ENCODE measurements at places on chromosomes 6 and 20.
A peak's percentile ranks its signal among the peaks of the same experiment; 100 is the strongest.

DNA sequence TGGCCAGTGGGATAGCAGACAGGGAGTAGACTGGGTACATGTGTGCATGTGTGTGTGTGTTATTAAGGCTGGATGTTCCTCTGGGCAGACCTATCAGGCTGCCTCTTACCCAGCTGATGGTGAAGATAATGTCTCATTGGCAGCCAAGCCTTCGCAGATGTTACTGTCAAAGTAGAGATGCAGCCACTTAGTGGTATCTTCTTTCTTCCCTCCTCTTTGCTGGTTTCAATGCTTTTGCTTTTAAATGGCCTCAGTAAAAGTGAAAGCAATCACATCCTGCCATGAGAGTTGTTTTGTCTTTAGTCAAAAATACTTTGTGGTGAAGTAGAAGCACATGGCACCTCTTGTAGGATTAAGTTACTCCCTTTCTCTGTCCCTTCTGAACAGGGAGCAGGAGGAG is 57.5 kb downstream of the SNRNP48 start:
- DNase-seq: no peak

- no peak for DNase-seq
These were observed 40.2 kb downstream of the CENPW start for GRCh38 chr6:126380072-126380583.

- no peak for DNase-seq
These were observed 27.7 kb downstream of the OVOL2 start for GRCh38 chr20:18030020-18030419.

- no peak for DNase-seq
These were observed 50.4 kb downstream of the BANF2 start for GRCh38 chr20:17749978-17750721.

DNA sequence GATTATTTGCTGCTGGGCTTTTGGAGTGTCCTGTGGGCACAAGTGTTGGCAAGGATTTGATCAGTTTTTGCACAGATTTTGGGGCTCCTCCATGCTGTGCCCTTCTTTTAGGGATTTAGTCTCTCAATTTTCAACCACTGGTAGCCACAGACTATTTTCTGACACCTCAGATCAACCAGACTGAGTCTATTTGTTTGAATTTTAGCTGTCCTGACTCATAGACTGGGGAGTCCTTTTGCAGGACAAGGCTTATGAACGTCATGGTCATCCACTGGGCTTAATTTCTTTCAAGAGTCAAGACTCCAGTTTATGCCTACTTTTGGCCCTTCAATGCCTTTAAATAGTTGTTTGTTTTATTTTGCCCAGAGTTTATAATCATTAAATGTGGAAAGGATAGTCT is 59.3 kb downstream of the BCKDHB start:
- no peak for DNase-seq

- DNase-seq: no peak
These were observed 51.0 kb upstream of the PMEPA1 start for GRCh38 chr20:57760698-57761412.

DNA sequence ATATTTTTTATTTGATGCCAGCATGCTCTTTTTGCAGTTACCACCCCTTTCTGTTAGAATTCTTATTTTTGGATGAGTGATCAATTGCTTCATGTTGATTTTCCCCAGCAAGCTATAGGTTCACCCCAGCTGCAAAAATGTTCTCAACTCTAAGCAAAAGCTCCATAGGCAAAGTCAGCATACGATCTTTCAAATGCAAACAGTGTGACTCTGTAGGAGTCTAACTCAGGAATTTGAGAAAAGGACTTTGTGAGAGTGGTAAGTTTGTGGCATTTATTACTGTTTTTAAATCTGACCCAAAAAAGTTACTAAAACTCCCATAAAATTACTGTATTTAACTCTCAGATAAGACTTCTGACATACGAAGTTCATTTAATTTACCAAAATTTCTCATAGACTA is 134.9 kb upstream of the HSF2 start:
- DNase-seq: no peak

DNA sequence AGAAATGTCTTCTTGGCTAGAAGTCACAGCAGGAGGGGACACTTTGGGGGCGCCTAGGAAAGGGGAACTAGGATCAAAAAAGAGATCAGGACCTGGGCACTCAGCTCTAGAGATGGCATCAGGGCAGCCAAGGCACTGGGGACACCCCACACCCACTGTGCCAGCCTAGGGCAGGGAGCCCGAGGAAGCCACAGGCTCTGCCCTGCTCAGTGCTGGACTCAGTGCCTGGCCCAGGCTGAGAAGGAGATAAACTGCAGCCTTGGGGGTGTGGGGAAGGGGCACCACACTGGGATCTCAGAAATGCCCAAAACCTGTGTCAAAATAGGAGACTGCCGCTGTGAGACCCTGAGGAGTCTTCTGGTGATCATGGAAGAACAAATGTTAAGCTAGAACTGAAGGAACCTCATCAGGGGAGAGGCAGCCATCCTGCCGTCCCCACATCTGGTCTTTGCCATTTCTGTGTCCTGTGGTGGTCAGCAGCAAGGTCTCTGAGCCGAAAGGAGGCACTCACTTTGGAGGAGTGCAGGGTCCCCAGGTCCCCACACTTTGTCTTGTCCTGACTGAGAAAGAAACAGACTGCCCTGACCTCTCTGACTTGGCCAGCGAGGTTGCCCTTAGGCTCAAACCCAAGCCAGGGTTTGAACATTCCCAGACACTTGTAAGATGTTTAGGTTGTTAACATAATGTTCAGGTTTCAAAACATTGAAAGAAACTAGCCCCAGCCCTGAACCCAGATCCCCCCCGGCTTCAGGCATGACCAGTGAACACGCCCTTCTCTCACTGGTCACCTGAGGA is 2.3 kb downstream of the ARFRP1 start:
- no peak for DNase-seq

- no peak for DNase-seq
These were observed 115.2 kb downstream of the LY86 start for GRCh38 chr6:6703699-6704098.

DNA sequence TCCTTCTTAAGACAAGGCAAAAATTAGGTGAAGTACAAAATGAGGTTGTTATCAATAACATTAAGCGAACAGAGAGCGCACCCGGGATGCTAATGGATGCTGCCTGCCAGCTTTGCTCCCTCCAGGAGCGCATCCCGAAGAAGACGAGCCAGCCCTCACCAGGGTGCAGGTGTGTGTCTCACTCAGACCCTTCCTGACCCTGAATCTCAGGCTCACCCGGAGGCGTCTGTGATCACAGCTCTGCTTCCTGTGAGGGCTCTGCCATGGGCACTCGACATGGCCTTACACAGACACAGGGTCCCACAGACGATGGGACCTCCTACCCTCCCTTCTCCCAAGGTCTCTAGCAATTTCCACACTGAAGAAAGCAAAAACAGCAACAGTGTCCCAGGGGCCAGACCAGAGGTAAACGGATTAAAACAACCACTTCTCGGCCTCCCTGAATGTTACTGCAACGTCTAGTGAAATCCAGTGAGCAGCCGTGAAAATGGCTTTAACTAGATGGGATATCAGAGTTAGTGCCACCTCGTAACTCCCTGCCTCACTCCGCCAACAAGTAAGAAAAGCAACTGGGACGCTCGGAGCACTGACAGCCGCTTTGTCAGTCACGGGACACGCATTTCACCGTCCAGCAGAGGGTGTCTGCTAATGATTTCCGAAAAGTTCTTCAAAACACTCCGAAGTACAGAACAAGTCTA is 11.7 kb downstream of the ZBTB46 start:
- DNase-seq: peak; percentile 26

DNA sequence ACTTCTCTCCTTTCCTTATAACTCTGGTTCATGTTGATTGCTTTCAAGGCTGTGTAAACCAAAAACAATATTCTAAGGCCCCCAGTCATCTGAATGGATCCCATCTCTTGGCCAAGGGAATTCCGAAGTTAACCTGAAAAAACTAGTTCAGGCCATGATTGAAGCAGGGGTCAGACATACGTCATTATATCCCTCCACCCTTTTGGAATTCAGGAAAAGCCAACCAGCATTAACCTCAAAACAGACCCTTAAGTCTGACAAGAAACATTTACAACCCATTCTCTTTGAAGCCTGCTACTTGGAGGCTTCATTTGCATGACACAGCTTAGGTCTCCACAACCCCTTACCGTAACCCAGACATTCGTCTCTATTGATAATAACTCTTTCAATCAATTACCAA is 39.7 kb downstream of the SLC26A8 start:
- DNase-seq: no peak
